ENCODE measurements at places on chromosomes 13 and 19.

- DNase-seq, result no peak
These were observed 89.9 kb downstream of the COL4A2 start for GRCh38 chr13:110396913-110397381.

GRCh38 chr13:40652588-40652940 lies 13.9 kb downstream of the FOXO1 start:
- DNase-seq, result no peak

- no peak for DNase-seq
These were observed 11.9 kb upstream of the SLC10A2 start for GRCh38 chr13:103078158-103078557.

GRCh38 chr13:69108486-69108885 lies 999.1 kb upstream of the ATXN8OS start:
- DNase-seq, result no peak

DNA sequence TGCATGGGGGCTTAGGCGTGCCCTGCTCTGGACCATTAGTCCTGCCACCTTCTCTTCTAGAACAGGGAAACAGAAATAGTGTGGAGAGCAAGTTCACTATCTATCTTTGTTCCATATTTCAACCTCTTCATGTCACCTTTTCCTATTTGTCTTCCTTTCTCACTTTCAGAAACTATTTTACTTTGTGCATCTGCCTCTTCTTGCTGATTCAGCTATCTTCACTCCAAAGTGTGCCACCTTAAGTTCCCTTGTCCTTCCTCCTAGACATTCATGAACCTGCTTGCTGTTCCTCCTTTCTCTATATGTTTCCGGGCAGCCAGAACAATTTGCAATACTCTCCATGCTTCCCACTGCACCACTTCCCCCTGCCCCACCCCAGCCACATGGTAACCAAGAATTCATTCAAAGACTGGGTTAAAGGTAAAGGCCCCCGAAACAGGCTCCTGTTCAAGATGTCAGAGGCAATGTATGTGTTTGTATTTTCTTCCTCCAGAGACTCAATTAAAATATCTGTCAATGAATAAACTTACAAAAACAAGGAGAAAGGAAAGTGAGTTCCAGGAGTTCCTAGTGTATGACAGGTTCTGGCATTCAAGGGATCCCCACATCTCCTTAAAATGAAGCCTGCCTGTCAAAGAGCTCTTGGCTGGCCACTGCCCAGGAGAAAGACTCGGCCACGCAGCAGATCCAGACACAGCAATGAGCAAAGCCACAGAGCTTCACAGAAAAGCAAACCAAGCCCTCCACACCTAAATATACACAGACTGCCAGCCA lies 268.1 kb downstream of the DNAJC15 start:
- DNase-seq, result no peak

GRCh38 chr13:48645845-48646244 lies 7.9 kb upstream of the CYSLTR2 start:
- no peak for DNase-seq
